ENCODE measurements at places on chromosomes 1 and 21.

DNA sequence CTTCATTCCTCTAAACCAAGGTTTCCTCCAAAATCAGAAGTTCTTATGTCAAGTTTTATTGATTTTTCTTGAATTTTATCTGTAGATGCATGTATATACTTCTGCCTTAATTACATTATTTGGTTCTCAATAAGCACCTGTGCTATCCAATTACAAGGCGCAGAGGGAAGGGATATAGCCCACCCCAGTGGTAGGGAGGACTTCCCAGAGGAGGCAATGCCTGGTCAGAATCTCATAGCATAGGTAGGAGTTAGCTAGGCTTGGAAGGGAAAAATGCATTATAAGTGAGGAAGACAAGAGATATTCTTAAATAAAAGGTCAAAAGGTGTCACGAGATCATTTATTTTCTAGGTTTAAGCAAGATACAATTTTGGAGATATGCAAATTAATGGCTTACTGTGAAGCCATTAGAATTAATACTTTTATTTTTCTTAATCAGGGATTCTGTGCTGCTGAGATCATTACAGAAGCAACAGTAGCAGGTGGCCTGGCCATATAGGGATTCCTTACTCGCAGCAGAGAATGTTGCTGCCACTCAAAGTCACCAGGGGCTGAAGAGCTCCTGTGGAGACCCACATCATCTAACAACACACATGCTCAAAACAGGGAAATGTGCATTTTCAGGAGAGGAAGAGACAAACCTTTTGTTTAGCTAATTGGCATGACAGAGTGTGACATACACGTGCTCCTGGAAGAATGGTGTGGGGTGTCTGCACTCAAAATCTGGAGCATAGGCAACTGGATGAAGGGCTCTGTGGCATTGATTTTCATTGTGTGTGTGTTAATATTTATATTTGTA, 178.3 kb downstream of the ATG4C start:
- peak; percentile 52 for DNase-seq

DNA sequence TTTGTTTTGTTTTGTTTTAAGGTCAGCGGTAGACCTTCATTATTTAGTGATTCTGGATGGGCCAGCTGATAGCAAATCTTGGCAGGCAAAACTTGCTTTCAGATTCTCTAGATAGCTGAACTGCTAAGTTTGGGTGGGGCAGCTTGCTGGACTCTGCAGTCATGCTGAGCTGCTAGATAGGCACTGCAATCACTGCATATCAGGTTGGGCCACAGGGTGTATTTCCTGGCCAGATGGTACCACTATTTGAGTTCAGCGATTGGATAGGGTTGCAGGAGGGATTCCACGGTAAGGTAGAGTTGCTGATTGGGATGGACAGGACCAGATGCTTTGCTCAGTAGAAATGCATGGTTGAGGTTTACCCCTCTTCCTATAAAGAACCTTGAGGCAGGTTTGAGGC, 579.3 kb upstream of the ADGRL4 start:
- peak; percentile 5 for DNase-seq

GRCh38 chr1:185207980-185208602, 51.1 kb downstream of the SWT1 start:
- no peak for DNase-seq

DNA sequence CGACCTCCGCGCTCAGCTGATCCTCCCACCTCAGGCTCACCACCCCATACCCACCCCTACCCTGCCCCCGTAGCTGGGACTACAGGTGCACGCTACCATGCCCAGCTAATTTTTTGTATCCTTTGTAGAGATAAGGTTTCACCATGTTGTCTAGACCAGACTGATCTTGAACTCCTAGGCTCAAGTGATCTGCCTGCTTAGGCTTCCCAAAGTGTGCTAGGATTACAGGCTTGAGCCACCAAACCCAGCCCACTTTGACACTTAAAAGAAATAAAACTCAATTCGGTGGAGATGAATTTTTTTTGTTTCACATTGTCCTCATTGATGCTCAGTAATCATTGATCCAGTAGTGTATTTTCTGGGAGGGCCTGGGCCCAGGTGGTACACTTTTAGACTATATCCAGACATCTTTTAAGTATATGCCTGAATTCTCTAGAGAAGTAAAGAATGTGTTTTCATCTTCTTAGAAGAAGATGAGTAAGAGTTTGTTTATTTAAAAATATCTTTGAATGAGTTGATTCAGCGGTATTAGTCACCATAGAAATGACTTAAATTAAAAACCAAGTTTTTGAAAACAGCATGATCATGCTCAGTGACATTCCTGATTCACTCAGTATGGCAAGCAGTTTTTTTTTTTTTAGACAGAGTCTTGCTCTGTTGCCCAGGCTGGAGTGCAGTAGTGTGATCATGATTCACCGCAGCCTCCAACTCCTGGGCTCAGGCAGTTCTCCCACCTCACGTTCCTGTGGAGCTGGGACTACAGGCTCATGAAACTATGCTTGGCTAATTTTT, 57.8 kb downstream of the EPB41 start:
- no peak for DNase-seq

DNA sequence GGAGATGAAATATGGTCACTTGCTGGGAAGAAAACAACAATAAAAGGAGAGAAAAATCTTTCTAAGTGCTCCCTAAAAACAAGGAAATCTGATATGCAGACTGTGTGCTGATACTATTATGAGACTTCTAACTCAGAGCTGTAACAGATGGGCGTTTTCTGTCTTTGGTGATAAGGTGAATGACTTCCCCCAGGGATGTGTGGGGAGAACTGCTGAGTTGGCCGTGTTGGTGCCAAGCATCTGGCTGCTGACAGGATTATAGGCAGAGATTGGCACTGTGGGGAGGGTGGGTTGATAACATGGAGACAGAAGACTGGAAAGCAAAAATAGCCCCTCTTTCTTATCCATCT, 438.5 kb upstream of the PLXNA2 start:
- DNase-seq = no peak

GRCh38 chr1:15113146-15113545, 40.4 kb upstream of the TMEM51 start:
- no peak for DNase-seq

GRCh38 chr1:214135886-214136285, 145.1 kb upstream of the SMYD2 start:
- no peak for DNase-seq

DNA sequence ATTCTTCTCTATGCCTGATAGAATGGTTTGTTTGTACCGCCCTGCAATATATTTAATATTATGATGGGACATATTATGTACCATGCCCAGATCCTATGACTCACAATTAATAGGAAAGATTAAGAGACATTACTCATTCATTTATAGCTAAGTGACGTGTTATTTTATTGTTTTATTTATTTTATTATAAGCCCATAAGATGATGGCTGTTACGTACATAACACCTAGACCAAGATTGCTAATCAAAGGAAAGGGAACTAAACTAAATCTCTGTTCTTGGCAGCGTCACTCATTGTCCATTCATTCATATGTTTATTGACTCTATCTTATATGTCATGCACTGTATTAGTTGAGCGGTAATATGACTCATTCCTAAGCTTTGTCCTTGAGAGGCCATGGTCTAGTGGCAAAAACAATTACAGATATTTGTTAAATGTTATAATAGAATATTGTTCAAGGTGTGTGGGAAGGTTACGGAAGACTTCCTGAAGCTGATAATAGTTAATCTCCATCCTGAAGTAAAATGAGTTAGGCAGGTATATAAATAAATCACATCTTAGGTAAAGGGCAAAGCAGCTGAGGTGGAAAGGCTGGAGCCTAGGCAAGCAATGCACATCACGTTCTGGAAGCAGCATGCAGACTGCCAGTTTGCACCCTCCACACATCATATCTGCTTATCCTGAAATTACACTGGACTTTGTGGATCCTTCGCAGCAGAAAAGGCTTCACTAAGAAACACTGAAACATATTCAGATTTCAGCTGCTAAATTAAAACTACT, 16.6 kb upstream of the CD55 start:
- DNase-seq = no peak

- peak; percentile 74 for DNase-seq
Measured at GRCh38 chr1:22143065-22144033, at the start of gene WNT4. Gene WNT4, minus strand, starts transcription at chr1:22143097. Its CDS starts 175 bp downstream, at chr1:22142922.

- DNase-seq = peak; percentile 57
Measured at GRCh38 chr1:155125946-155126555, 1.6 kb upstream of the EFNA1 start.

- DNase-seq = no peak
Measured at GRCh38 chr1:100627936-100628335, 90.0 kb downstream of the GPR88 start.

GRCh38 chr1:154533952-154534844, 24.3 kb downstream of the UBE2Q1 start:
- DNase-seq = peak; percentile 47

GRCh38 chr1:39623053-39623452, 16.4 kb downstream of the HEYL start:
- DNase-seq = no peak

GRCh38 chr1:27634177-27634984, 604 bp downstream of the FGR start:
- no peak for DNase-seq

- DNase-seq = no peak
Measured at GRCh38 chr1:151243683-151244216, 10.8 kb upstream of the PSMD4 start.

DNA sequence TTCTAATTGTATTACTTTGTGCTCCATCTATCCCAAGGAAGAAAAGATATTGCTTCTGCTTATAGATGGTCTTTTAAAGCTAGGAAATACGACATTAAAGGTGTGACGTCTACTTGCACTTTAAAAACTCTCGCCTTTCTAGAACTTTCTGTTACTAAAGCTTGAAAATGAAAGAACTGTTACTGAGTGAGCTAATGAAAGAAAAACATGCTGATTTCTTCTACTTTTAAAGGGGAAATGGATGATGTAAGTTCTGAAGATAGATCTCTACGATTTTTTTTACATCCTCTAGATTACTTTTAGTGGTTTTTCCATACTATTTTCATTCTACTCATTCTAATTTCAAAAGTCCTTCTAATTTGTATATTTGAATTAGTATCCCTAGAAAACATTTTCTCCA, 387.5 kb downstream of the USP25 start:
- DNase-seq = no peak

DNA sequence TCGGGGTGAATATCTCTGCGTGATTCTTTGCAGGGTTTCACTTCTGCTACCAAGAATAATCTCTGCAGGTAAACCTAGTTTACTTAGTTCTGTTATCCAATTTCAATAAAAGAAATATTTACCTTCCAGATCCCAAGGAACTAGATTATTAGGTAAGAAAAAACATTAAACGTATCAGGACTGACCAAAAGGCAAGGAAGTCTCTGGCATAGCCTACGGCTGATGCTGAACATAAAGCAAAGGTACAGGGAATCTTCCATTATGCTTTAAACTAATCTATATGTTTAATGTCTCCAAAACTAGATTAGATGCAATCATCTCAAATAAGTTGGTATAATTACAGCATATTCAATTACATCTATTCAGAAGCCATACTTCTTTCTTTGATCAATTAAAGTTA, 168.9 kb downstream of the KCNK2 start:
- no peak for DNase-seq

DNA sequence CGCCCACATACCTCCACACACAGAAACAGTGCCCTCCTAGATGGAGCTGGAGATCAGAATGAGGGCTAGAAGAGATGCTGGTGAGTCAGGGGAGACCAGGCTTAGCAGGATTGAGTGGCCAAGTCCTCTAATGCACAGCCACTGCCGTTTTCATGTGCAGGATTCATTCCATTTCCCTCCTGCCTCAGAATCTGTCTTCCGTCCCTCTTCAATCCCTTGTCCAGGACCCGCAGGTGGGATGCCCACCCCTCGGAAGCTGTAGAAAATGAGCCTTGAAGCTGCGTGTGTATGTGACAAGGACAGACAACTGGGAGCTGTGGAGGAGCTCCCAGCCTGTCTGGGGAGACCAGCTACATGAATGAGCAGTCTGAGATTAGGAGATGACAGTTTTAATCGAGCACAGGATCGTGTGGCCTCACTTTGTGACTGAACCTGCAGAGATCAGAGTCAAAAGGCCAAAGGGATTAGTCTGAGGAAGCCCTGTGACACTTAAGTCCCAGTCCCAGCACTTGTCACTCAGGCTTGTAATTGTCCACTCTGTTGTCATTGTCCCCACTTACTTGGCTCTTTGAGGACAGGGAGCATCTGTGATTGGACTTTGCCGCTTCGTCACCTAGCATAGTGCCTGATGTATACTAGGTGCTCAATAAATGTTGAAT, 22.0 kb downstream of the LGR6 start:
- no peak for DNase-seq

DNA sequence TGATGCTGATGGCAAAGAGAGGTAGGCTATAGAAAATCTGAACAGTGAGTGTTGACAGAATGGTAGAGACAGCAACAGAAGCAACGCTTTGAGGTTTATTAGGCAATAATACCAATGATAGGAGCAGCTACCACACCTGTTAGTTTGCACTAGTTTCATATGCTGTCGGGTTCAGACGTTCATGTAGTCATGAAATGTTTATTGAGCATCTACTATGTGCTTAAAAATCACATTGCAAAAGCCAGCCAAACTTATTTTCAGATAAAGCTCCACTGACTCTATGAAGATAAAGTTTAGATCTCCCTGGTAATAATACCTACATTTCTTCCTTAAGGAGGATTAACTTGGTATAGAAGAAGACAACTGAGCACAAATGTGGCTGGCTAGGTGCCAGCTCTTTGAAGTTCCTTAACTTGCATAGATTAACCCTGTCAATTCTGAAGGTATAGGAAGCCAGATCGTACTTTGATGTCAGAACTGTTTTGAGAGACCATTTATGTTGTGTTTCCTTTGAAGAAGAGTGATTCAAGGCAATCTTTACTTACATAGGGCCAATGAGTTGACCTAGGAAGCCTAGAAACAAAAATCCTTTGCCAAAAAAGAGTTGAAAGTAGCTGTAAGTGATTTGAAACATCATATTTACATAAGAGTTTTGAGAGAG, 71.5 kb downstream of the DISP1 start:
- no peak for DNase-seq
